Smooth muscle cell of trachea (primary cell): ENCODE measurements at places on chromosomes 3 and 15. TPM values are rescaled to one million over a fixed set of nuclear protein-coding genes. Genes with fewer than 3 reads are reported as not detected.

The SIAH2 gene
- 20.5 and 33.1 TPM in 2 replicates for total RNA-seq

The DENND4A gene
- 28.4 and 31.7 TPM in 2 replicates for total RNA-seq

The PFKFB4 gene
- 10.0 and 12.2 TPM in 2 replicates for total RNA-seq

The SENP8 gene
- 3.3 and 4.4 TPM in 2 replicates for total RNA-seq

The GOLGA8J gene
- total RNA-seq = not detected in 2 replicates

The POPDC2 gene
- 0.15 and 0.33 TPM in 2 replicates for total RNA-seq
